ENCODE measurements at places on chromosomes 7 and 10.

- no peak for DNase-seq
Measured at GRCh38 chr7:96546426-96546825, 163.2 kb downstream of the SEM1 start.

- no peak for DNase-seq
Measured at GRCh38 chr10:24982319-24983112, 30.1 kb upstream of the PRTFDC1 start.

DNA sequence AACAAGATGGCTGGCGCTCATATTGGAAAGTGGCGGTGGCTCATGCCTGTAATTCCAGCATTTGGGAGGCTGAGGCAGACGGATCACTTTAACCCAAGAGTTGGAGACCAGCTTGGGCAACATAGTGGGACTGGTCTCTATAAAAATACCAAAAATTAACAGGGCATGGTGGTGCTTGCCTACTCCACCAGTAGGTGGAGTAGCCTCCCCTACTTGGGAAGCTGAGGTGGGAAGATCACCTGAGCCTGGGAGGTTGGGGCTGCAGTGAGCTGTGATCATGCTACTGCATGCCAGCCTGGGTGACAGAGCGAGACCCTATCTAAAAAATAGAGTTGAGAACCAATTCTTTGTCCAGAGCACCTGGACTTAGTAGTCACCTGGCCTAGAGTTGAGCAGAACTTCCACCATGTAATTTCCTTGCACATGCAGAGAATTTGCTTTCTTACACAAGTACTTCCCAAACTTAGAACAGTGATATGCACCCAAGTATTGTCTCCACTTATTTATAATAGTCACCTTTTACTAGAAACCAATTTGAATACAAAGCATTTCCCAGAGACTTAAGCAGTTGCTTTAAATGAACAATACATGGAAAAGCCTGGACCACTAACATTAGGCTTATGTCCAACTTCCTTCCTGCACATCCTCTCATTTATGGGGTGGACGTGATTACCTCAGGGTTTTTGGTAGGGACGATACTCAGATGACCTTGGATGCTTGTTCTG is 15.9 kb downstream of the LAMB4 start:
- peak; percentile 82 for DNase-seq

DNA sequence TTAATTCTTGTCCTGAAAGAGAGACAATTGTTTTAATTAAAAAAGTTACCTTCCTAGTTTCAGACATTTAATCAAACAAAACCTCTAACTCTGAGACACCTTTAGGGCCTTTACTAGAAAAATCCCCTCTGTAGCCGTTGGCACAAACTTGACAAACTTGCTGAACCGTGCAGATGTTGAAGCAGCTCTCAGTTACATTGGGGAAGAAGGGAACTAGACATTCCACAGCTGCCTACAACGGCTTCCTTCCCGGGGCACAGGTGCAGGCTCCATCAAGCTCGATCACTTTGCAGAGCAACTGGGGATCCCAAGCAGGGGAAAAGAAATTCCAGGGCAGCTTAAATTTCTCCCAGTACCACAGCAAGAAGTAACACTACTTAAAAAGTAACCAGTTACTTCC is 141.3 kb downstream of the SKAP2 start:
- no peak for DNase-seq

DNA sequence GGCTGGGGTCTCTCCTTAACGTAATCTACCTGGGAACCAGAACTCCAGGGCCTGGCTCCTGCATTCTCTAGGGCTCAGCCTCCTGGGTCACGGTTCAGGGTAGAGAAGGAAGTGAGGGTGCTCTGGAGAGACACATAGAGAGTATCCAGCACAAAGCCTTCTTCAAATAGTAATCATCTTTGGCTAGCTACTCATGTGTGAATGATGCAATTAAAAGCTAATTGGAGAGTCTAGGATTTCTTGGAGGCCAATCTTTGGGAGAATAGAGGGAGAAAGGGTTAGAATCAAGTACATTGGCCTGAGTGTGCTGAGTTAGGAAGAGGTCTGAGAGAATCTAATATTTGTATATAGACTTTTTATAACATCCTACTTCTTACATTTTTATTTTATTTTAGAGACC is 24.0 kb upstream of the MALRD1 start:
- DNase-seq, result no peak

GRCh38 chr10:12349629-12350166 is 351 bp downstream of the CAMK1D start:
- peak; percentile 70 for DNase-seq

DNA sequence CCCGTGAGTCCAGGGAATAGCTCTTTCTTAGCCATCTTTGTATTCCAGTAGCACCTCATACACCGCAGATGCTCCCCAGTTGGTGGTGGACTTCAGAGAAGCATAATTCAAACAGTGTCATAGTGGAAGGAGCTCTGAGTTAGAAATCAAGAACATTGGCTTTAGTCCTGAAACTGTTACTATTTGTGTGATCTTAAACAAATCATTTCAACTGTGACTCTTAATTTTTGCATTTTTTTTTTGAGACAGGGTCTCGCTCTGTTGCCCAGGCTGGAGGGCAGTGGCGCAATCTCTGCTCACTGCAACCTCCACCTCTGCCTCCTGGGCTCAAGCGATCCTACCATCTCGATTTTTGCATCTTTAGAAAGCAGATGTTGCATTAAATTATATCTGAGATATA is 1.8 kb downstream of the BPGM start:
- no peak for DNase-seq

DNA sequence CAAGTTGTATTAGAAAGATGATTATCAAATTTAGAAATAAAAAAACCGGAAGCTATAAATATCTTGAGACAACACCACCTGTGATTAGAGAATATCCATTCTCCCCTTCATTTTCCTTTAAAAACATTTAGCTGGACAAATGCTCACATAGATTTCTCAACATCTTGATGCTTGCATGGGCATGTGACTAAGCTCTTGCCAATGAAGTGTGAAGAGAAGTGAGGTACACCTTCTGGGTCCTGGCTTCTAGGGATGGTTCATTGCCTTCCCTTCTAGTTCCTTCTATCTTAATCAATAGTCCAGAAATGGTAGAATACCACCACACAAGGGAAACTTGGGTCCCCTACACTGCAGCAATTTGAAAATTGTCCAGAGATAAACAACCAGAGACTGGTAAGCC is 41.0 kb downstream of the WAPL start:
- DNase-seq, result no peak

GRCh38 chr10:64011912-64012714 is 490.9 kb downstream of the REEP3 start:
- no peak for DNase-seq

GRCh38 chr10:68408898-68409518 is 1.9 kb upstream of the RUFY2 start:
- no peak for DNase-seq

- DNase-seq, result no peak
Measured at GRCh38 chr7:140593672-140593982, 47.0 kb downstream of the DENND2A start.

DNA sequence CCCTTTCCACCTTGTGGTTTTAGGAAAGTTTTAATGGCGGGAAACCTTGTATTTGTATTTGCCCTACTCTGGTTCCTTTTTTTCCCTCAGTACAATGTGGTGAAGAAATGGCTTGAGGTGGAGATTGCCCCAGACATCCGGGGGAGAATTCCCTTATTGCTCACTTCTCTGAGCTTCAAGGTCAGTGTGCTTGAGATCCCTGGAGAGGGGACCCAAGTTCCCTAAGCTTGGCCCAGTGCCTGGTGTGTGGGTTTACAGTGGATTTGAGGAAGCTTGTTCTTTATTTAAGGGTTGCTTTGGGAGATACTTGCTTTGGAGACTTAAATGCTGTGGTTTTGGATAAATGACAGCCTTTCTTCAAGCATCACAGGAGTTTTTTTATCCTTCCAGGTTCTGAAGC is 18.3 kb downstream of the CALHM2 start:
- DNase-seq, result no peak

GRCh38 chr10:102713814-102714620 is at the start of gene ARL3:
ARL3 (minus strand) TSS chr10:102714397; CDS start chr10:102714275, 122 bp downstream.
- DNase-seq, result peak; percentile 99

DNA sequence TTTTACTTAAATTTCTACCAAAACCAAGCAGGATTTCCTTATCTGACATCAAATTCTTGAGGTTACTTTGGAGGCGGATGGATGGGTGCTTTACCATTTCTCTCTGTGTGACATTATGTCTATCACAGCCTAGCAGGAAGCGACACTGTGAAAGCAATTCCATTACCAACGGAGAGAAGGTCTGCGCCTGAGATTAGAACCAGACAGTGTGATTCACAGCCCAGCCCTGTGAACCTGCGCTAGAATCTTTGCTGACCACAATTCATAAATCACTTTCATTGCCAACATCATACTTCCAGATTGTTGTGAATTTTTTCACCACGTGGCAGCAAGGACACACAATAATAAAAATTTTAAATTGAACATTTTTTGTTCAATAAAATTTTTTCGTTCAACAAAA is 126.5 kb downstream of the CUBN start:
- no peak for DNase-seq

DNA sequence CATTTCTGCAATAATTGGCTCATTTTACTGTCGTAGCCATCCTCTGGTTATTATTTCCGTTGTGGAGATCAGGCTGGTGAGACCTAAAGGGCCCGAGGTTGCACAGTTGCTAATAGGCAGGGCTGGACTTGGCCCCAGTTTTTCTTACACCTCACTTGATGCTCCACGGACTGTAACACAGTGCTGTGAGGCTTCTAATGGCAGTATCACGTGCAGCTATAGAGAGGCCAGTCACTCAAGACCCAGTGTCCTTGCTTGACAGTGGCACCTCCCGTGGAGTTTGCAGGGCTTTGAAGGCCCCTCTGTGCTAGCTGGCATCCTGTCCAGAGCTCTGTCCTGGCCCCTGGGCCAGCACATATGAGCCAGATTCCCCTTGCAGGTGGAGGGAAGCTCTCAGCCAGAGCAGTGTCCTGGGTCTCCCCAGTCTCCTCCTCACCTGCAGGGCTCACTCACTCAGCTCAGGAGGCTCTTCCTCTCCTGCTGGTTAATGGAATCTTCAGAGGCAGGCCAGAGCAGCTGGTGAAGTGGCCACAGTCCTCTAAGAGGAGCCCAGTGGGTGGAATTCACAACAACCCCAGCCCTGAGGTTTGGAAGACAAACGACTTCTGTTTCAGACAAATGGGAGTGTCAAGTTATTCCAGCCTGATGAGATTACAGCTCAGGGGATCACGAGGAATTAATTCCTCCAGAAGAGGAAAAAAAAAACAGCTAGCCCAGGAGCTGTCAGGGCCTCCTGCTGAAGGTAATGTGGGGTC is 114.2 kb upstream of the FAM180A start:
- no peak for DNase-seq

GRCh38 chr7:129009437-129009836 is 45.5 kb downstream of the TNPO3 start:
- no peak for DNase-seq

GRCh38 chr7:137942484-137943115 is 59.3 kb downstream of the CREB3L2 start:
- no peak for DNase-seq

DNA sequence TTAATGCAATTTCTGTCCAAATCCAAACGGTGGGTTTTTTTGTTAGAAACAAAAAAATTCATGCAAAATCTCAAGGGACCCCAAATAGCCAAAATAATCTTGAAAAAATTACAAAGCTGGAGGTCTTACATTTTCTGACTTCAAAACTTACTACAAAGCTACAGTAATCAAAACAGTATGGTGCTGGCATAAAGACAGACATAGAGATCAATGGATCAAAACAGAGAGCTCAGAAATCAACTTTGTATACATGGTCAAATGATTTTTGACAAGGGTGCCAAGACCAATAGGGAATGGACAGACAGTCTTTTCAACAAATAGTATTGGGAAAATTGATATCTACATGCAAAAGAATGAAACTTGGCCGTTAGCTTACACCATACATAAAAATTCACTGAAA is 21.7 kb upstream of the CYP3A4 start:
- no peak for DNase-seq

DNA sequence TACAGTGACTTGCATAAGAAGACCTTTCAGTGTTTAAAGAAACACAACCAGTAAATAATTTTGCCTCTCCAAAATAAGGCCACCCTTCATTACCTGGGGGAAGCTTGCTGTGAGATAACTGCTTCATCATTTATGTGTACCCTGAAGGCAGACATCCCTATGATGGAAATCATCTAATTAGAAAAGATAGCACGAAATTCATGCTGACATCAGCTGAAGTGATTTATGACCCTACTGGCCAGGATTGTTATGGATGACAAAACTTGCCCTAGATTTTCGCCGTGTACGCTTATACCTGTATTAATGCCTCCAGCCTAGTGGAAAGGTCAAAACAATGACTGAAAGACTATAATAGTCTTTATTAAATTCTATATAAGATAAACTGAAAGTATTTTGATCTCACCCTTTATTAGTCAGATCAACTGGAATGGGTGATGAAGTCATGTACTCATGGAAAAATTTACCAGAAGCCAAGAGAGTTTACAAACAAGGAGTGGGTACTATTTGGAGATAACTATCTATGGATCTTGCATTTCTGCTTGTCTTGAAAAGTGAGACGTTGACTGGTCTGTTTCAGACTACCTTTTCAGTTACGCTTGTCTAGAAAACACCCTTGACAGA is 114.2 kb downstream of the PPP1R3A start:
- DNase-seq, result no peak

GRCh38 chr7:116242759-116243158 is 32.4 kb downstream of the TES start:
- no peak for DNase-seq

DNA sequence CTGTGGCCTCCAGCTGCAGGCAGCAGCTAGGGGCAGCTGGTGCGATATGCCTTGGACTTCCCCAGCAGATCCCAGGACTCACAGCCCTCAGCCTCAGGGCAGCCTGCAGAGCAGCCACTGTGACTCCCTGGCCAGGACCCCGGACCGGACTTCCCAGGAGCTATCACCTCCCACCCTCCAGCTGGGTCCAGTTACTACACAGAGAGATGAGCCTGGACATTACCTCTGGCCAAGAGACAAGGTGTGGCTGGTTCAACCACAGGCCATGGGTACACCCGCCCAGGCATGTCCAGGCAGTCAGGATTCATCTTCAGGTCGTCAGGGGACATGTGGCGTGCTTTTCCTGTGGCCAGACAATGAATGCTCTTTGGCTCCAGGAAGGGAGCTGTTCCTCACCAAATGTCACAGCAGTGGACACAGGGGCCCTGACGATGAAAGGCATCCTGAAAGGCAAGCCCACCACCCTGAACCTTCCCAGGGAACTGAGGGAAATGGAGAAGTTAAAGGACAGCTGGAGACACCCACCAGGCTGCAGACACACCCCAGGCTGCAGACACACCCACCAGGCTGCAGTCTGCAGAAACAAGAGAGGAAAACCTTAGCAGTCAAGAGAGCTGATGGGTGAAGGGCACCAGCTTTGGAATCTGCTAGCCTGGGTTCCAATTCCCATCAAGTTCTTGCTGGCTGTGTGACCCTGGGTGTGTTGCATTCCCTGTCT is 25.8 kb upstream of the NANOS1 start:
- DNase-seq, result no peak

GRCh38 chr7:114885836-114886235 is 36.1 kb upstream of the MDFIC start:
- no peak for DNase-seq

- DNase-seq, result no peak
Measured at GRCh38 chr10:91054325-91054724, 133.4 kb upstream of the ANKRD1 start.
